ENCODE measurements at places on chromosomes 12 and 14. TPM values are rescaled to one million over a fixed set of nuclear protein-coding genes. Genes with fewer than 3 reads are reported as not detected.

DNA sequence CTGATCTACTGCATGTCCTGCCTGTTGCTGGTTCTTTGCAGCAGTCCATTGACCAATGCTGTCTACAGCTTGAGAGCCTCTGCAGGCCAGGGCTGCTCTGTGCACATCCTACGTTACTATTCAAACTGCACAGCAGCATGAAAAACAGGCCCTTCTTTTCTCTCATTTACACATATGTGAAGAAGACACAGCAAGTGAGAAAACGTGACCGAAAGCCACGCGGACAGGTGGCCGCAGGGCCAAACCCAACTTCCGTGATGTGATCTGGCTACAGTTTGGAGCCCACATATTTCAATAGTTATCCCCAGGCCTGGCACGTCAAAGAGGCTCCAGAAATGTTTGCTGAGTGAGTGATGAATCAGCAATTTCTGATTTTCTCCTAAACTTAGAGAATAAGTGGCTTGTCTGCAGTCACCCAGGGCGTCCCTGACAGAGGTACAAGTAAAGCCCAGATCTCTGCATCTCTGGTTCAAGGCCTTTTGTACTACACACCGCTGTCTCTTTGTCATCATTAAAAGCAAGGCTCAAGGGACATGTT lies 17.9 kb upstream of the TCL1B start:
- DNase-seq: no peak

- DNase-seq: no peak
Observed at GRCh38 chr14:101072531-101072930, 169.0 kb upstream of the RTL1 start.

GRCh38 chr12:106000382-106001104 lies 138.2 kb downstream of the NUAK1 start:
- no peak for DNase-seq

DNA sequence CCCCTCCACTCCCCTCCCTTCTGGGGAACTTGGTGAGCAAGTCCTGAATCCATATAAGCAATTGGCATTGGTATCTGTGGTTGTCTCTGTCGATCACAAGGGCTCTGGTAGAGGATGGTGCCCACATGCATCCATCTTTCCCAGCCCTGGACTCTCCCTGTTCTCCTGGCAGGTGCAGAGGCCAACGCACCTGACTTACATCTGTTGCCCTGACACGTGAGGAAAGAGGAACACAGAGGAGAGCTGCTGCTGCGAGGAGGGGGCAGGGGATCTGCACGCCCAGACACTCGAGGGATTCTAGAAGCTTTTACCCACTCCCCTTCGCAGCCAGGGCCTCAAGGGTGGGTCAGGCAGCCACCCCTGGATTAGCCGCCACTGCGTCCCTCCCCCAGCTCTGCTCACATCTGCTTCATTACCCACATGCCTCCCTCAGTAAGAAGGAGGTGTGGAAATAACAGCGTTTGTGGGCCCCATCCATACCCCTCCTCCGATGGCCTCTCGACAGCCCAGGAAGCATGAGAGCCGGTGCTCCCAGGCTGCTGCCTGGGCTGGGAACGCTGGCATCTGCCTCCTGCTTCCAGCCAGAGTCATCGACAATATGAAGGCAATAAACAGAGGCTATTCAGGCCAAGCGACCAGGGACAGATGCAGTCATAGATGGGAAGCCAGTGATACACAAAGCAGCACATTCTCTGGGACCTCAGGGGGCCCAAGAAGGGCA lies 56.5 kb downstream of the KDM2B start:
- no peak for DNase-seq

DNA sequence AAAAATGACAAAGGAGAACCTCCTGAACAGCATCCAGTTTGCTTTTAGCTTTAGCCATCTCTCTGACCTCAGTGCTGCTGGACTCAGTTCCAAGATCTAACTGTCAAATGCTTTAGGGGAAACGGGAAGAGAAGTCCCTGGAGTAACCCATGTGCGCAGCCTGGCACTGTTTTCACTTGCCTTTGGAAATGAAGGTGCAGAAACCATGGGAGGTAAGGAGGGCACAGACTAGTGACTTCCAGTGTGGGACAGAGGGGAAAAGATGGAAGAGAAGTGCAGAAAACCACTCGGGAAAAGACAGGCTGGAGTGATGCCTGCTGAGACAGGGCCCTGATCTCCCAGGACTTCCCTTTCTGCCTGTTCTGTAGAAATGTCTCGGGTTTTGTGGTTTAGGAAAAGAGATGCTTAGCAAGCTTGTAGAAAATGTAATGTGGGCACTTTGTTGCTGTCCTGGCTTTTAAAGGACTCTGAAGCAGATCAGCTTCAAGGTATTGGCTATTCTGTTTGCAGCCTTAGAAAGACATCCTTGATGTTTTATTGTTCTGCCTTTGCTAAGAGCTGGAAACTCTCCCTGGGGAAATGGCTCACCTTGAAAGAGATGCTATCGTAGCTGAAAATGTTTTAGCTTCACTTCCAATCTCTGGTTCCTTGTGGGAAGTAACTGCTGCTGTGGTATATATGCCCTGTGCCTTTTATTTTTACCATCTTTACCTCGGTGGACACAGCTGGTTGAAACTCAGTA lies 124.6 kb upstream of the HIF1A start:
- DNase-seq: no peak

DNA sequence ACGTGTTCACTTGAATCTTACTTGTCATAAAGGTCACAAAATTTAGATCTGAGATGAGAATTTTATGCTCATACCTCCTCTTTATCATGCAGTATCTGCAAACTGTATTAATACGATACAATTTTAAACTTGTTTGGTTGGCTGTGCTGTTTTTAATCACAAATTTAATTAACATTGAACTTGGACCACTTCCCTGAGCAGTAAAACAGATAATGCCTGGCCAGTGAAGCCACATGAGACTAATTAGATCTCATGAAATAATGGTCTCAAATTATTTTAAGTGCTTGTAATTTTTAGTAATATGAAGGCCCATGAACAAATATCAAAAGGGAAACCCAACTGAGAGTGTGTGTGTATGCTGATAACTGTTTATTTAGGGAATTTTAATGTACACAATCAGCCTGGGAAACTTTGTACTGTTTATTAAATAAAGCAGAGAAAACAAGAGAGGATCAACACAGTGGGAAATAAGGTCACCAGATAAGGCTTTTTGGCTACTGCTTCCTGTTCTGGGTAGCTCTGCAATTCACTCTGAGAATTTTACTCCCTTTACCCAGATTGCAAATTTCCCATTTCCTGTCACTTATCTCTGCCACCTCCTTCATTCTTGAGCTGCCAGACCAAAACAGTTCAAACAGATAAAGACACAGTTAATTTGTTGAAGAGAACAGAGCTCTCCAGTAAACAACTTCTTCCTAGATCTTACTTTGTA lies 61.6 kb upstream of the GNPNAT1 start:
- no peak for DNase-seq

GRCh38 chr12:10136637-10137205 lies 6.7 kb upstream of the CLEC7A start:
- no peak for DNase-seq

Gene MUCL1
- polyA plus RNA-seq: not detected

Gene SYNDIG1L
- polyA plus RNA-seq: 0.05 TPM

All from forelimb muscle (tissue), 1 donor.